Right atrium auricular region (tissue), 2 donors: ENCODE measurements at places on chromosomes 11 and 22. TPM values are rescaled to one million over a fixed set of nuclear protein-coding genes. Genes with fewer than 3 reads are reported as not detected.

Gene ASRGL1
- total RNA-seq: 7.0 TPM

Gene GGT1
- total RNA-seq: 1.7 TPM

Gene OR51B4
- total RNA-seq: not detected

Gene MUC2
- not detected for total RNA-seq

Gene TSGA10IP
- total RNA-seq: not detected

Gene PKDREJ
- 0.07 TPM for total RNA-seq

Gene MAJIN
- total RNA-seq: not detected

Gene SCGB1D2
- total RNA-seq: not detected

Gene CNIH2
- not detected for total RNA-seq

Gene TMEM86A
- total RNA-seq: 4.6 TPM

Gene DPP3
- total RNA-seq: 8.2 TPM

Gene MS4A3
- total RNA-seq: not detected

Gene CYP2D6
- not detected for total RNA-seq

Gene EFCAB6
- total RNA-seq: 1.5 TPM

Gene MS4A14
- total RNA-seq: 0.94 TPM

Gene TMPRSS13
- not detected for total RNA-seq

Gene CHCHD10
- 213 TPM for total RNA-seq

Gene PANX2
- total RNA-seq: 1.7 TPM

Gene CABP4
- total RNA-seq: not detected

Gene GLB1L2
- total RNA-seq: 0.22 TPM

Gene TREH
- total RNA-seq: not detected

Gene APOL4
- total RNA-seq: 2.1 TPM

Gene VWA5A
- total RNA-seq: 2.6 TPM

Gene MOB2
- 27.9 TPM for total RNA-seq

Gene OR51E1
- 0.12 TPM for total RNA-seq

Gene TRIM51
- not detected for total RNA-seq

Gene GPR83
- not detected for total RNA-seq

Gene MPPED1
- total RNA-seq: not detected

Gene DENND6B
- 1.0 TPM for total RNA-seq

Gene SLC17A6
- total RNA-seq: not detected

Gene UPK3A
- not detected for total RNA-seq
